NCI-H1092 treated with DMSO at 0.1 percent for 48 hours (cell line): ENCODE measurements at places on chromosomes 2 and 18.

- peak; percentile 15 for DNase-seq
These were observed 697.3 kb downstream of the TRIB2 start for GRCh38 chr2:13413989-13414388.

DNA sequence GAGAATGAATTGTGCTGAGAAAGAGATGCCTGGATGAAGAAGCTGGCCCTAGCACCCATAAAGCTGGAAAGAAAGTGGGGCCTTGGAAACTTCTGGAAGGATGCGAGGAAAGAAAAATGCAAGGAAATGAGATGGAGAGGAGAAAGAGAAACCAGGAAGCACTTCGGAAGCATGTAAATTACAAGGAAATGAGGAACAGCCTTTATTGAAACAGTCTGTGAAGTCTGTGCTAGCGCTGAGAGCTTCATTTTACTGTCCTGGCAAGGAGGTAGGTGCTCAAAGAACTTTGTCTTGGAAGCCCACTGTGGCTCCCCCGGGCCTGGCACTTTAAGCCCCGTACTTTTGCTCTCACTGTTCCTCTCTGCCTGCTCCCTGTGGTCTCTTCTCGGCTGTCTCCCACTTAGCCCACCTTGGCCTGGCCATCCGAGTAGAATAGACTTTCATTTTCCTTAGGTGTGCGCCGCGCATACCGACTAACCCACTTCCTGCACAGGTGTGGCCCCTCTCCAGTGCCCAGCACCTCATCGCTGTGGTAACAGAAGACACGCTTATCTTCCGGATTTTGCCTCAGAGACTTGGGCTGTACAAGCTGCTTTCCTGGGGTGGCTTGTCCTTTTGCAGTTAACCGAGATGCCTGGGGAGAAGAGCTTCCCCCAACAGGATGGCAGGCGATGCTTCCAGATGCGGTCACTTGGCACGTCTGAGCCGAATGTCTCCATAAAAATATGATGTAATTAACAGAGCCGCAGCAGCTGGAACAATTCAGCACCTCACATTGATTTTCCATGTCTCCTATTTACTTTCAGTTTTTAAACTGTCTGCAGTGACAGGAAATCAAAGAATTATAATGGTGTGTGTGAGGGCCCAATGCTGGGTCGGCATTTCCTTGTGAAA lies 199.6 kb downstream of the HRH4 start:
- DNase-seq = no peak

DNA sequence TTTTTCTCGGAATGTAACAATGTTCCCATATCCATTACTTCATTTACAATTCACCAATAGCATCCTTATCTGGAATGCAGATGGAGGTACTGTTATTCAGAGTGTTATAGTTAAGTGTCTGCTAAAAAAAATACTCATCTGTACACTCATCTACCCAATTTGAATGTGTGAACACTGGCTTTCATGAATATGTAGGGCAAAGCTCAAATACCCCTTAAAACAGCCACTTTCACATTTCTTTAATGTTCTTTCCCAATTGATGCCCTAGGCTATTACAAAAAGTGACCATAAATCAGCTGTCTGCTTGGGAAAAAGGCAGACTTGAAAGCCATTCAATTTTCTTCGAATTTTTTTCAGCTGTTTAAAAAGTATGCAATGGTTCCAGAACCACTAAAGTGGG lies 796.3 kb upstream of the FSHR start:
- no peak for DNase-seq

- no peak for DNase-seq
These were observed 29.8 kb upstream of the TBR1 start for GRCh38 chr2:161386228-161386824.

DNA sequence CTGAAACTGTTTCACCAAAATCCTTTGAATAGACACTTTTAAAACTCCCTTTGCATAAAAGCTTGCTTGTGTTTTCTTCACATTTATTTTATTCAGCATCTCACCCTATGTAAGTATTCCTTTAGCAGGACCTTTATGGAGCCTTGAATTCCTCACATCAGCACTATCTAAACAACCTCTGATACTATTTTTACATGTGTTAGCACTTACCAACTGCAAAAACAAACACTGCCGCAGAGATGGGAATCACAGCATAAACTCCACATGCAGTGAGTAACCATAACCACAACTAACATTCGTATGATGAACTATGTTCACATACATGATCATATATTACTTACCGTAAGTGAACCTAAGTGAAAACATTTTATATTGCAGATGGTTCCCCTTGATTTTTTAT lies 15.4 kb downstream of the FBXO15 start:
- no peak for DNase-seq

DNA sequence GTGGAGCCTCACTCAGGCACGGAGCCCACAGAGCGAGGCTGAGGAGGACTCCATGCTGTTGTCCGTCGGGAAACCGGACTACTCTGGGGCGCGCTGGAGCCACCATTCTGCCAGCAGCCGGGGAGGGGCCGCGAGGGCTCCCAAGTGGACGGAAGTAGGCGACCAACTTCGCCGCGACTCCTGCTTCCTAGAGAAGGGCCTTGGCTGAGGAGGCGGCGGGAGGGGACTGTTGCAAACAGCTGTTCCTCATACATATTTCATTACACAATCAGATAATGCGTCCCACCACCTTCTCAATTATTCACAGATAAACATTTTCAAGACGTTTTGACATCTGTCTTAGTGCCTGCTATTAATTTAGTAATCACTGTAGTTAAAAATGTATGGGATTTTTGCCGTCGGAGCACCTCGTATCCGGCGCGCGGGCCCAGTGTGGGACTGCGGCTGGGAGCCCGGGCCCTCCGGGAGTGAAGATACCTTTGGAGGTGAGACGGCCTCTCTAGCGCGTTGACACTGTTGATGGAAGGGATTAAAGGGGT lies 11.7 kb upstream of the SIX3 start:
- DNase-seq = no peak

DNA sequence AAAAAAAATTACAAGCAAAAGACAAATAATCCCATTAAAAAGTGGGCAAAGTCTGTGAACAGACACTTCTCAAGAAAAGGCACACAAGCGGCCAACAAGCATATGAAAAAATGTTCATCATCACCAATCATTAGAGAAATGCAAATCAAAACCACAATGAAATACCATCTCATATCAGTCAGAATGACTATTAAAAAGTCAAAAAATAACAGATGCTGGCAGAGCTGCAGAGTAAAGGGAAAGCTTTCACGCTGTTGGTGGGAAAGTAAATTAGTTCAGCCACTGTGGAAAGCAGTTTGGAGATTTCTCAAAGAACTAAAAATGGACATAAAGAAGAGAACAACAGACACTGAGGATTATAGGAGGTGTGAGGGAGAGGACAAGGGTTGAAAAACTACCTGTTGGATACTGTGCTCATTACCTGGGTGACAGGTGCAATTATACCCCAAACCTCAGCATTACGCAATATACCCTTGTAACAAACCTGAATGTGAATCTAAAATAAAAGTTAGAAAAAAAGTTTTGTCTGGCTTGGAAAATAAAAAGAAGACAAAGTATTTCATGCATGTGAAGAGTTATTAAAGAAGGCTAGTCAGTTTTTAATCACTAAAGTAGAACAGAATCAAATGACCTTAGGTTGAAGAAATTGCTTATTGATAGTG lies 8.7 kb upstream of the ACSL3 start:
- no peak for DNase-seq

- no peak for DNase-seq
These were observed 182.9 kb downstream of the VWC2L start for GRCh38 chr2:214593727-214594126.

GRCh38 chr2:41194230-41194629 lies 742.3 kb upstream of the SLC8A1 start:
- DNase-seq = no peak

- DNase-seq = no peak
These were observed 2.7 kb upstream of the ERFE start for GRCh38 chr2:238155761-238156694.

- no peak for DNase-seq
These were observed 111.2 kb upstream of the HDAC4 start for GRCh38 chr2:239512054-239512453.

GRCh38 chr2:86274918-86275275 lies 62.5 kb downstream of the REEP1 start:
- peak; percentile 6 for DNase-seq

GRCh38 chr2:217884985-217885384 lies 117.8 kb downstream of the TNS1 start:
- DNase-seq = no peak

GRCh38 chr2:224151161-224151560 lies 112.1 kb upstream of the SERPINE2 start:
- no peak for DNase-seq

DNA sequence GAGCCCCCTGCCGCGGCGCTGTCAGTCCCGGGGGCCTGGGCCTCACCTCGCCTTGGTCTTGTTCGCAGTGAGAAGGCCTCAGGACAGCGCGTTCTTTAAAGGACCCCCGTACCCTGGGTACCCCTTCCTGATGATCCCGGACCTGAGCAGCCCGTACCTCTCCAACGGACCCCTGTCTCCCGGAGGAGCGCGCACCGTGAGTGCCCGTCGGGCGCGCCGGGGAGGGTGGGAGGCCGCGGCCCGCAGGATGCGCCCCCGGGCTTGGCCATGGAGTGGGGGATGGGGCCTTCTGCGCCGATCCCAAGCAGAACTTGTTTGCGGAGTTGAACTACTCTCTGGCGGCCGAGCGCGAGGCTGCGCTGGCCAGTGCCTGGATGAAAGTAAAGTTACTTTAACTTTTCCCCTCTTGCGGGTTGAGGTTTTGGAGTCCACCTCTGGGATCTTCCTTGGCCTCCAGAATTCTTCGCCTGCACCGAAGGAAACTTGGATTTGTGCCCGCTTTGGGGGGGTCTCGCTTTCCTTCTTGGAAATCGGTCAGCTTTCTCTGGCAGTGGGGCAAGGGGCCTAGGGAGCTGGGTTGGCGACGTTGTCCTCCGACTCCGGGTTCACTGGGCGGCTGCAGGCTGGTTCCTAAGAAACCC lies 1.2 kb downstream of the TCF7L1 start:
- no peak for DNase-seq

GRCh38 chr2:68379184-68379708 lies 14.2 kb downstream of the PLEK start:
- no peak for DNase-seq

GRCh38 chr2:164771897-164772296 lies 69.7 kb downstream of the COBLL1 start:
- peak; percentile 6 for DNase-seq

DNA sequence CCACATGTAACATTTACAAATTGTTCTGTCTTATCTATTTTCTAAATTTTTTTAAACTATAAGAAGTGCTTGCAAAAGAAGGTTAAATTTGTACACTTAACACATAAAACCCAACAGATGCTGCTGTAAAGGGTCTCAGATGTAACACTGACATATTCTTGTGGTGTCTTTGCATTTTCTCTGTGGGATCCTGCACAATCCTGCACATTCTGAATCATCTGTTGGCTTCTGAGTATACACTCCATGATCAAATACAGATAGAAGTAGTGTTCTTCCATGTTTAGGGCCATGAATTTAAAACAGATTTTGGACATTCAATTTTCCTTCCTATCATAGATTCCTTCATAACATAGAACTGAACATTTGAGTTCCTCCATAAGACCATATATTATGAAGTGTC lies 89.0 kb downstream of the SPRED2 start:
- DNase-seq = no peak
